ENCODE measurements at places on chromosomes 1 and 21.

- DNase-seq: no peak
Observed at GRCh38 chr1:231037585-231038517, 2.2 kb downstream of the FAM89A start.

DNA sequence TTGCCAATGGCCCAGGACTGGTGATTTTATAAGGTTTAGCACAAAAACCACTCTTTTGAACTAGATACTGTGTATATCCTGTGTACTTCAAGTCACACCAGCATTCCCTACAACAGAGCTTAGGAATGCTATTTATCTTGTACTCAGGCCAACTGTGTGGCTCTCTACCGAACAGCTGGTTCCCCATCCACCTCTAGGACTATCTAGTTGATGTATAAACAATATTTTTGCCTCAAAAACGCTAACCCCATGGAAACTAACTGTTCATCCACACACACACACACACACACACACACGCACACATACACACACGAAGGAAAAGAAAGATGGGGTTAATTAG is 28.7 kb upstream of the SLC45A3 start:
- DNase-seq: peak; percentile 27

GRCh38 chr1:4019147-4019521 is 119.1 kb upstream of the C1orf174 start:
- DNase-seq: no peak

DNA sequence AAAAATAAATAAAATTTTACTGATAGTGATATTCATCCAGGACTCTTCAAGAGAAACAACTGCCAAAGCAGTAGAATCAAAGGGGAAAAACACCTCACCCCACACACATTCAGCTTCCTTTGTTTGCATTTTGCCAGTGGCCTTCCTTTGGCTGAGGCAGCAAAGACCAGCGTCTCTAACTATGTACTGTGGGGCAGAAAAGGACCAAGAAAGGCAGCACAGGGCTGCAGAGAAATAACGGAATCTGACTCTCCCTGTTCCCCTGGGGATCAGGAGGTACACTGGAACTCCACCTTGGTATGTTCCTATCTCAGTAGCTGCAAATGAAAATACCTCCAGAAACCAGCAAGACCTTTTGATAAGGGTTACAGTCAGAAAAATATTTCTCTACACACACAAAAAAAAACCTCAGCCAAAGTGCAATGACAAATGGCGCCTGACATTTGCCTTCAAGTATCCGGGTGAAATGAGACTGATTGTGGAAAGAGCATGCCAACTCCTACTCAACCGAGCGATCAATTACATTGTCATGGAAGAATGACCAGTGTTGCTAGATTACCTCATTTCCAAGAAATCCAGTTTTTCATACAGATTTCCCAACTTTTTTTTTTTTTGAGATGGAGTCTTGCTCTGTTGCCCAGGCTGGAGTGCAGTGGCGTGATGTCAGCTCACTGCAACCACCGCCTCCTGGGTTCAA is 50.9 kb downstream of the TARBP1 start:
- DNase-seq: no peak

- peak; percentile 24 for DNase-seq
Observed at GRCh38 chr1:99965646-99966375, 4.0 kb upstream of the SLC35A3 start.

- DNase-seq: no peak
Observed at GRCh38 chr21:17118638-17119384, 394.0 kb upstream of the CXADR start.

DNA sequence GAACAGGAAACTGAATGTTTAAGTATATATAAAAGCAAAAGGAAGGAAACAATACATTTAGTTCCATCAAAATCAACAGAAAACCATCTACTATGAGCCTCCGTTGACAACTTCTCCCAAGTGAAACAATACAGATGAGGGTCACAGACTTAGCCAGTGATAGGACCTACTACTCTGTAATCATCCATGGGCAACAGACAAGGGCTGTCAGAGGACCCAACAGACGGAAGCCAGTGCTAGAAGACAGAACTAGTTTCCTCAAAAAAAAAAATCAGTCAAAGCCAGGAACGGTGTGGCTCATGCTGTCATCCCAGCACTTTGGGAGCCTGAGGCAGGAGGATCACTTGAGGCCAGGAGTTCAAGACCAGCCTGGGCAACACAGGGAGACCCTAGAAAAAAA is 20.6 kb downstream of the RERE start:
- DNase-seq: no peak

DNA sequence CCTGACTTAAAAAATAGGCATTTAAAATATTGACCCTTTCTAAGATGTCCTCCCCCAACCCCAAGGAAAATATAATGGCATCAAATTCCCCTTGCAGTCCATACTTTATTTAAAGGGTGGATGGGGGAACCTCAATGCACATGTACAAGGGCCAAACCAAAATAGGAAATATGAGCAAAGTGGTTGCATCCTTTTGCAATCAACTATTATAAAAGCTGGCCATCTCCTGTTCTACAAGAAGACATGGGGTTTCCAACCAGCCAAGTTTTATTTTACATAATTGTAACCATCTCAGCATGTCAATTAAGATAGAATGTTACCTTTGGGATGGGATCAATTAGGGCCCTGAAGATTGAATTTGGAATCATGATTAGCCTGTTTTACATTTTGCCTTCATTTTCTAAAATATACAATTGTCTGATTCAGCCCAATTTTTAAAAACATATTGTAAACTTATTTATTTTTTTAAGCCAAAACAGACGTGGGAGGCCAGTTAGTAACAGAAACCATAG is 146.7 kb upstream of the NFIA start:
- peak; percentile 48 for DNase-seq

GRCh38 chr1:51551848-51552296 is 32.8 kb upstream of the EPS15 start:
- no peak for DNase-seq

DNA sequence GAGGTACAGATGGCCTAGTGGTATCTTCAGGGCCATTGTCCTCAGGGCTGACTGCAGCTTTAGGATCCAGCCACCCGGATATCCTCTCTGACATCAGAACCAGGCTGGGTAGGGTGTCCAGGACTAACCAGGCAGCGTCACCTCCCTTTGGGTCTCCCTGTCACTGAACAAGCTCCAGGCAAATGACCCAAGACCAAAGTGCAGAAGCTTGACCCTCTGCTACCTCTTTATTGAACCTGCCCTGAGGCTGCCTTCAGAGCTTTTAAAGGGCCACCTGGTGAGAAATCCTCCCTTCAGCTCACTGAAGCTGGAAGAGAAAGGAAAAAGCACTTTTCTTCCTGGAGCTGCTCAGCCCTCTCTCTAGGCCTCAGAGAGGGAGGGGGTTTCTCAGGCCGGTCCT is 79.1 kb upstream of the VAMP3 start:
- no peak for DNase-seq

DNA sequence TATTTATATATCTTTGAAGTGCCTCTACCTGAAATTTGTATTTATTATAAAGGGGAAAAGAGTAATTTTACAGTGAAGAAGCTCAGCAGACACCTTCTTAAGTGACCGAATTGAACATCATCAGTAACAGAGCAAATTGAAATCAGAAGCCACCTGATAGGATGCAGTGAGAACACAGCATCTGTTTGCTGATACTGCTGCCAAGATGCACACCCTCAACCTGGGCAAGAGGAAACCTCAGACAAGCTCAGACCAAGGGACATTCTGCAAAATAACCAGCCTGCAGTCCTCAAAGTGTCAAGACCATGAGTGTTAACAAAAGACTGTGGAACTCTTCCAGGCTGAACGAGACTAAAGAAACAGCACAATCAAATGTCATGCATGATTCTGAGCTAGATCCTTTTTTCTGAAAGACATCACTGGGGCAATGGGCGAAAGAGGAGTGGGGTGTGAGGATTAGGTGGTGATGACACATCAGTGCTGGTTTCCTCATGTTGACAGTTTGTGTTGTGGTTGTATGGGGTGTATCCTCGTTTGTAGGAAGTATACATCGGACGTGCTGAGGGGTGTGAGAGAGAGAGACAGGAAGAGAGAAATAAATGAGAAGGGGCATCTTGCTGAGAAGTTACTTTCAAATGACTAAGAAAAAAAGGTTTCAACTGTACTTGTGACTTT is 103.7 kb downstream of the ABCA4 start:
- no peak for DNase-seq

- DNase-seq: no peak
Observed at GRCh38 chr1:167145965-167146364, 52.1 kb downstream of the STYXL2 start.

GRCh38 chr1:56973923-56974742 is 8.3 kb upstream of the C8B start:
- no peak for DNase-seq

DNA sequence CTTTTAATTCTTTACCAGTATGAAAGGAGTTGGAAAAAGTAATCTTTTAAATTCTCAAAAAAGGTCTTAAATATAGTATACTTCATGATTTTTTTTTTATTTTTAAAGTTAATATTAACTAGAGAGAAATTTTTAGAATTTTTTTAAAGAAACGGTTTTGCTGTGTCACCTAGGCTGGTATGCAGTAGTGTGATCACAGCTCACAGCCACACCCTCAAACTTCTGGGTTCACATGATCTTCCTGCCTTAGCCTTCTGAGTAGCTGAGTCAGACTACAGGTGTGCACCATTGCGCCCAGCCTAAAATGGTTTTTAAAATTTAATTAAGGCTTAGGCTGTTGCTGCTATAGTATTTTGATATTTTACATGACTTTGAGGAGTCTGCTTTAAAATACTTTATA is 52.4 kb downstream of the TLCD4 start:
- DNase-seq: no peak

- no peak for DNase-seq
Observed at GRCh38 chr1:69651656-69652055, 83.9 kb downstream of the LRRC7 start.

- peak; percentile 45 for DNase-seq
Observed at GRCh38 chr1:177122461-177123251, 41.9 kb downstream of the ASTN1 start.

DNA sequence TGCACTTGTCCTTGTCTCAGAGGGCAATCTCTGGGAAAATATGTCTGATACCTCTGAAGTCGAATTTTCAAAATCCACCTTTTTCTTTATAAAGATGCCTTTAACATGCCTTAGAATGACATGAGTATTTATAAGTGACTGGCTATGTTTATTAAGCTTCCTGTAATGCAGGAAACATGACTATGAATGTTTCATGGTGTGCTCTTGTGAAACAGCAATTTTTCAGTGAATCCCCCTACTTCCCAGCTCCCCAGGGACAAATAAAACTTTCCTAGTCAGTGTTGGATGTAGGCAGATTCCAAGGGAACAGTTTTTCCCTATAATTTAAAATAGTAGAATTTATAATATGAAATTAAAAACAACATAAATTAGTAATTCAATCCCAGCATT is 437.0 kb downstream of the LMO4 start:
- DNase-seq: no peak

DNA sequence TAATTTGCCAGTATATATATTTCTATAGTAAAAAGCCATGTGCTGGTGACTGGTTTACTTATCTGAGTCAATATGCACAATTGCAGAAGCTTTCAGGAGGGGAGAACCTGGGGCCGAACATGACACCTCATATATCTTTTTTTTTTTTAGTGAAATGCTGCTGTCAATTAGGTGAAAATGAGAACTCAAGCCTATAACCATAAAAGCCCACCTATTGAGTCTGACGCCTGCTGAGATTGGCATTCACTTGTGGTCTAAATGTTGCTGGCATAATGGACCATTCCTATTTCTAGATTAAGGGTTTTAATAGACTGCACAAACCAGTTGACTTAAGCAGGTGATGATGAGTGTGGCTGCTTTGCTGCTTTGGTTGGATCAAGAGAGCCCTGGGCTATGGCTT is 10.8 kb downstream of the NTMT2 start:
- DNase-seq: no peak

DNA sequence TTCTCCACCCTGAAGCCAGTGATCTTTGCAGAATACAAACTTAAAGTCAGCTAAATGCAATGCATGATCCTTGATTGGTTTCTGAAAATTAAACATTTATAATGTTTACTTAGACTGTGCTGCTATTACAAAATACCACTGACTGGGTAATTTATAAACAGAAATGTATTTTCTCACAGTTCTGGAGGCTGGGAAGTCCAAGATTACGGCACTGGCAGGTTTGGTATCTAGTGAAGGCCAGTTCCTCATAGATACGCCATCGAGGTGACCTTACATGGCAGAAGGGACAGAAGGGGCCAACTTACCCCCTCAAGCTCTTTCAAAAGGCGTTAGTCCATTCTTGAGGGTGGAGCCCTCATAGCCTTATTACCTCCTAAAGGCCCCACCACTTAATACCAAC is 2.8 kb upstream of the BOLA1 start:
- DNase-seq: no peak

- peak; percentile 75 for DNase-seq
Observed at GRCh38 chr1:150798525-150798924, 9.5 kb downstream of the CTSK start.

All from eye (tissue), 1 donor.